ENCODE measurements at places on chromosomes 5 and 9. TPM values are rescaled to one million over a fixed set of nuclear protein-coding genes. Genes with fewer than 3 reads are reported as not detected.

STC2 gene
- 48.3 TPM for total RNA-seq

CNTFR gene
- total RNA-seq, result not detected

FBXO38 gene
- total RNA-seq, result 45.7 TPM

PPP3R2 gene
- total RNA-seq, result not detected

CBY3 gene
- total RNA-seq, result not detected

ATP10B gene
- total RNA-seq, result not detected

IL4 gene
- not detected for total RNA-seq

SYNPO gene
- total RNA-seq, result 3.9 TPM

RNF180 gene
- total RNA-seq, result 3.4 TPM

CNTNAP3B gene
- 6.4 TPM for total RNA-seq

LMBRD2 gene
- 22.1 TPM for total RNA-seq

PCDHGA1 gene
- total RNA-seq, result 0.90 TPM

ZNF883 gene
- 4.3 TPM for total RNA-seq

AGXT2 gene
- not detected for total RNA-seq

SCGB3A1 gene
- total RNA-seq, result not detected

COL5A1 gene
- total RNA-seq, result 171 TPM

LVRN gene
- total RNA-seq, result not detected

STRBP gene
- 8.7 TPM for total RNA-seq

SPATA31A3 gene
- total RNA-seq, result not detected

INSL6 gene
- total RNA-seq, result not detected

C5orf63 gene
- total RNA-seq, result 4.0 TPM

TYRP1 gene
- total RNA-seq, result 1.1 TPM

TNPO1 gene
- total RNA-seq, result 1,825 TPM

BARHL1 gene
- total RNA-seq, result not detected

SHC3 gene
- total RNA-seq, result 26.5 TPM

EFNA5 gene
- total RNA-seq, result 2.1 TPM

PRSS3 gene
- total RNA-seq, result 5.7 TPM

ARHGEF28 gene
- 26.2 TPM for total RNA-seq

ADAMTS6 gene
- 64.9 TPM for total RNA-seq

NTNG2 gene
- total RNA-seq, result 2.4 TPM

GRM6 gene
- not detected for total RNA-seq

SLC45A2 gene
- 0.09 TPM for total RNA-seq

FBP2 gene
- total RNA-seq, result not detected

SNX24 gene
- total RNA-seq, result 16.8 TPM

NIPAL4 gene
- not detected for total RNA-seq

UCK1 gene
- total RNA-seq, result 24.6 TPM

VLDLR gene
- total RNA-seq, result 41.3 TPM

SPINK4 gene
- total RNA-seq, result not detected

MPDZ gene
- 41.0 TPM for total RNA-seq

BARX1 gene
- 0.09 TPM for total RNA-seq

SPATA31E1 gene
- not detected for total RNA-seq

ADAMTS19 gene
- not detected for total RNA-seq

TXNDC15 gene
- 39.9 TPM for total RNA-seq
